H7 (cell line): ENCODE measurements at places on chromosomes 1 and 21. TPM values are rescaled to one million over a fixed set of nuclear protein-coding genes. Genes with fewer than 3 reads are reported as not detected.

DNA sequence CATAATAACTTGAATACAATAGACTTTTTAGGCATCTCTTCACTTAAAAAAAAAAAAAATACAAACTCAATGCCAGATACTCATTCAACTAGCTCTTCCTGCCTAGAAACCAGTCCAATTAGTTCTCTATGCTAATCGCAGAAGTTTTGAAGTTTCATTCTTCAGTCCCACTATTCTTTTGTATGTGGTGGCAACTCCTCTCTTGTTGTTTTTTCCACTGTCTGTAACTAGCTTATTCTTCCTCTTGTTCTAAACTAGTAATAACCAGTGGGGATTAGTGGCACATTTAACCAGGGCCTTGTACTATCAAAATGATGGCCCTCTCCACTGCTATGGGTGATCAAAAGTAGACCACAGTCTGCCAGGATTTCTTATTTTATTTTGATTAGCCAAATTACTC is 52.5 kb downstream of the SELENOF start:
- DNase-seq: no peak

GRCh38 chr1:188476606-188477005 is 1647.9 kb downstream of the PLA2G4A start:
- DNase-seq: no peak

GRCh38 chr1:188386666-188387065 is 1557.9 kb downstream of the PLA2G4A start:
- no peak for DNase-seq

The C1orf167 gene
- total RNA-seq: 0.28 and 1.5 TPM in 2 replicates

GRCh38 chr21:32367158-32367557 is 25.7 kb downstream of the URB1 start:
- DNase-seq: no peak

GRCh38 chr1:87061742-87062156 is 147.3 kb downstream of the HS2ST1 start:
- no peak for DNase-seq

DNA sequence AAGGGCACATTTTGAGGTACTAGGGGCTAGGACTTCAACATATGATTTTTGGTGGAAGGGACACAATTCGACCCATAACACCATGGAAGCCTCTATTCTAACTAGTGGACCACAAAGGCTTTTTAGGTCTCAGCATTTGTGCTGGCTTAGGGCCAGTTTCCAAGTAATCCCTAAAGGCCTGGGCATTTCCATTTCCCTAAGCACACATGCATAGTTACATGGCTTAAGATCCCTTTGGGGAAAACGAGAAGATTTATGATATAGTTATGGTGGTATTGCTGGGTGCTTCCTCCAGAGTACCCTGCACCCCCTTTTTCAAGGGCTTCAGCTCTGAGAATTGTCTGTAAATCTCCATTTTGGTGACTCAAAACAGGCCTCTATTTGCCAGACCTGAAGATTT is 28.2 kb upstream of the TMEM54 start:
- DNase-seq: no peak

The NR1I3 gene
- total RNA-seq: not detected in 2 replicates

GRCh38 chr1:190353538-190354101 is 124.0 kb downstream of the BRINP3 start:
- no peak for DNase-seq

DNA sequence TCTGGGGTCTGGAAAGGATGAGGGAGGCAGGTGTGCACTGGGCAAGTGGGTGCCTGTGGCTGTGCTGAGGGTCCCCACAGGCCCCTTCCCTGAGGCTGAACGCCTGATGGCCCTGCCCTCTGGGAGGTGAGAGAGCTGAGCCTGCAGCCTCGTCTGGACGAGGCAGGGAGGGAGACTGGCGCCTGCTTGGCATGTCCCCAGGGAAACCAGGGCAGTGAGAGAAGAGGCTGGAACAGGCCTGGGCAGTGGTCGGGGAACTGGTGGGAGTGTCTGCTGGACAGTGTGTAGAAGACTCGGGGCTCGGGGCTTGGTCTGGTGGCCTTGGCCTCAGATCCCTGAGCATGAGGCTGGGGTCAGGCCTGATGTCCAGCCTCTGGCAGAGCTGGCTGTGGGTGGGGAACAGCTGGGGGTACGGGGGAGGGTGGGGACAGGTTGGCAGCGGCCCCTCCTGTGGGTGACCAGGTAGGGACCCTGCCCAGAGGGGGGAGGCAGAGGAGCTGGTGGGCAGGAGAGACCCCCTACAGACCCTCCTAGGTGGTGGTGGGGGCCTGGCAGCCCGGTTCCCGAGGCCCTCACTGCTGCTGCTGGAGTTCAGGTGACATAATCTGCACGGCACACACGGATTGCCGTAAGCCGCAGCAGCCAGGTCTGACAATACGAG is 30.8 kb upstream of the PLCH2 start:
- no peak for DNase-seq

DNA sequence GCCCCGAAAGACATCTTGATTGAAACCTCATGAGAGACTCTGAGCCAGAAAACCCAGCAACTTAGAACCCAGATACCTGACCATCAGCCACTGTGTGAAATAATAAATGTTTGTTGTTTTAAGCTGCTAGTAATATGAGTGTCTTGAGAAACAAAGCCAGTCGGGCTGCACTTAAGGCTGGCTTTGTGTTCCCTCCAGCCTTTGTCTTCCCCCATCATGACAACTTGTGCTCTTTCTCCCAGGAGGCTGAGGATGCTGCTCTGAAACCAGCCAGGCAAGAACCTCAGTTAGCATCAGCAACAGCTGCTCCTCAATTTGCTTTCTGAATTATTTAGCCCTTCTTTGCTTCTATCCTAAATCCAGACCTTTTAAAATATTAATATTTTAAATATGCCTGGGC is 78.2 kb downstream of the SLC16A1 start:
- no peak for DNase-seq

DNA sequence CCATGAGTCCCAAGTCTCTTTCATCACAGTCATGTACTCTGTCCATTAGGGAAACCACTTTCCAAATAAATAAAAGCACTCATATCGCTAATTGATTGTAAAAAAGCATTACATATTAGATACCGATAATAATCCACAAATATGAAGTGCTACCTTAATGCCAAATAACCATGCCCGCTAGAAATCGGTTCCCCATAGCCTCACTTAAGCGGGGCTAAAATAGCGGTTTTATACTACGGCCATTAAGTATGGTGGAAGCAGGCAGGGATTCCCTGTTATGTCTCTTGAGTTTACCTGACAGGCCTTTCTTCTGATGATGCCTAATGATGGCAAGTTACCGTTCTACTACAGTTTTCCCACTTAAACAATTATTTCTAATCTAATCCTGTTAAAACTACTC is 3.9 kb downstream of the ELK4 start:
- DNase-seq: no peak

The PTPRU gene
- 24.6 and 28.6 TPM in 2 replicates for total RNA-seq

The GTF2B gene
- 54.3 and 61.1 TPM in 2 replicates for total RNA-seq

The RHD gene
- total RNA-seq: 0.10 and 0.30 TPM in 2 replicates

GRCh38 chr1:70685300-70686286 is 274.5 kb downstream of the CTH start:
- DNase-seq: peak; percentile 7

DNA sequence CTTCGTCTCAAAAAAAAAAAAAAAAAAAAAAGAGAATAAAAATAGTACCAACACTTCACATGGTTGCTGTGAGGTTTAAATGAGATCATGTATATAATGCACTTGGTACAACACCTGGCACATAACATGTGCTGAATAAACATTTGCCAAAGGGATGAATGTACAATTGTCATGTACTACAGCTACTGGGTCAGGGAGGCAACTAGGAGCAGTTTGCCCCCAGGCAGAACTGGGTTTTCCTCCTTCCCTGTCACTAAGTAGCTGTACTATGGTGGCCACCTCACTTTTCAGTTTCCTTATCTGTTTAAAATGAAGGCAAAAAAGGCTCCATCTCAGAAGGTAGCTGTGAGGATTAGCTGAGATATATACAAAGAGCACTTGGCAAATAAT is 11.5 kb downstream of the AK2 start:
- no peak for DNase-seq

DNA sequence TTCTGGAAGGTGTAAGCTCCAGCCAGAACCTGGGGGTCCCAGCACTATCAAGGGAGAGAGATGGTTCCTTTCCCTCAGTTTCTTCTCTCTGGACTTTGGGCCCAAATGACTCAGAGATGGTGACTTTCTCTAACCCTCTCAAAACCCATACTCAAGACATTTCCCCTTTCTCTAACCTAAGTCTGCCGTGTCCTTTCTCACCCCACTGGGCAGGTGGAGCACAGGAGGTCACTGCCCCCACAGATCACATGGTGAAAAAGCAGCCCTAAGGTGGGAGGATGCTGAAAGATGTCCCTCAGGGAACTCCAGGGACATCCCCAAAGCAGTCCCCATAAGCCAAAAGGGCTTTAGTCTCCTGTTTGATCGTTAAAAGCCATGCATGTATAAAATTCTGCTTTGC is 173.7 kb downstream of the HIVEP3 start:
- no peak for DNase-seq

DNA sequence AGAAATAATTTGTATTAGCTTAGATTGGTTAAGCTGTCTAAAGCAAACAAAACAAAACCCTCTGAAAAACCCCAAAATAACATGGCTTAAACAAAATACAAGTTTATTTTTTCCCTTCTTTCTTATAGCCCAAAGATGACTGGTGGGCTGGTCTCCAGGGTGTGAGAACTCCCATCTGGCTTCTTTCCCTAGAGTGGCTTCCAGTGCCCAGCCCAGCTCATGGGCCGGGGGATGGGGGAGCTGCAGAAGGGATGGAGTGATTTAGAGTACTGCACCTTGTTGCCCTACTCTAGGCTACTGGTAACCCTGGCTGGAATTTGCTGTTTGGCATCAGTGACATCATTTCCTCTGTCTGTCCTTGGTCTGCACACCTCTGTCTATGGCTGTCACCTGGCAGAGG is 223.0 kb downstream of the PBX1 start:
- no peak for DNase-seq

GRCh38 chr1:107940017-107940577 is 24.9 kb downstream of the VAV3 start:
- DNase-seq: no peak

DNA sequence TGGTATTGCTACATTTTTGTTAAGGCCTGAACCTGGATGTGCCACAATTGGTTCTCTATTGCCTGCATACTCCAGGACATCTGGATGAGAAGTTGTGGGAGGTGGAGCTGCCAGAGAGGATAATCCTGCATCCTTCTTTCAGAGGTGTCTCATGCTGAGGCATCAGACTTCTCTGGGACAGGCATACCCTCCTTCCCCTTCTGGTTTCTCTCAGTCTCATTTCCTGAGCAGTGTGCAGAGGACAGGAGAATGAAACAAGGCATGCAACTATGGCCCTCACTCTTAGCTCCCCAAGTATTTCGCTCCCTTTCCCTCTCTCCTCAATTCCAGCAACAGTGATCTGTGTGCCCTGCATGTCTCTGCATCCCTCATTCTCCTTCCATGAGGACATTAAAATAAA is 7.6 kb upstream of the RGSL1 start:
- peak; percentile 1 for DNase-seq

- peak; percentile 60 for DNase-seq
Measured at GRCh38 chr1:18481921-18482701, 1.4 kb downstream of the KLHDC7A start.

DNA sequence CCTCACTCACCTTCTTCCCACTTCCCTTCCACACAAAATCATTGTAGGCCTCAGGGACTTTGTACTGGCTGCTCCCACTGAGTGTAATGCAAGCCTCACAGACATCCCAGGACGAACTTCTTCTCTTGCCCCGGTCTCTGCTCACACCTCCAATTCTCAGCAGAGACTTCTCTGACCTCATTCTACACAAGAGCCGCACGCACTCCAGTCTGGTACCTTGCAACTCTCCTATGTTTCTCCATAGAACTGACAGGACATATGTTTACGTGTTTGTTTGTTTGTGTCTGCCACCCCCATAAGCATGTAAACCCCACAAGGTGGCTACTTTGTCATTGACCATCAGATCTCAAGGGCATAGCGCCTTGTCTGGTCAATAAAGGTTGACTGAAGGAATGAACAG is 350.8 kb downstream of the AJAP1 start:
- no peak for DNase-seq

- DNase-seq: no peak
Measured at GRCh38 chr1:51284487-51284954, 45.8 kb downstream of the TTC39A start.

- DNase-seq: no peak
Measured at GRCh38 chr1:223189903-223190724, 47.1 kb upstream of the TLR5 start.

- DNase-seq: no peak
Measured at GRCh38 chr1:166671627-166672026, 167.6 kb upstream of the POGK start.

- DNase-seq: no peak
Measured at GRCh38 chr21:33208534-33208933, 21.2 kb upstream of the IFNAR2 start.

The RGS5 gene
- 4.2 and 7.9 TPM in 2 replicates for total RNA-seq

- DNase-seq: no peak
Measured at GRCh38 chr1:197029749-197030148, 37.3 kb downstream of the F13B start.

DNA sequence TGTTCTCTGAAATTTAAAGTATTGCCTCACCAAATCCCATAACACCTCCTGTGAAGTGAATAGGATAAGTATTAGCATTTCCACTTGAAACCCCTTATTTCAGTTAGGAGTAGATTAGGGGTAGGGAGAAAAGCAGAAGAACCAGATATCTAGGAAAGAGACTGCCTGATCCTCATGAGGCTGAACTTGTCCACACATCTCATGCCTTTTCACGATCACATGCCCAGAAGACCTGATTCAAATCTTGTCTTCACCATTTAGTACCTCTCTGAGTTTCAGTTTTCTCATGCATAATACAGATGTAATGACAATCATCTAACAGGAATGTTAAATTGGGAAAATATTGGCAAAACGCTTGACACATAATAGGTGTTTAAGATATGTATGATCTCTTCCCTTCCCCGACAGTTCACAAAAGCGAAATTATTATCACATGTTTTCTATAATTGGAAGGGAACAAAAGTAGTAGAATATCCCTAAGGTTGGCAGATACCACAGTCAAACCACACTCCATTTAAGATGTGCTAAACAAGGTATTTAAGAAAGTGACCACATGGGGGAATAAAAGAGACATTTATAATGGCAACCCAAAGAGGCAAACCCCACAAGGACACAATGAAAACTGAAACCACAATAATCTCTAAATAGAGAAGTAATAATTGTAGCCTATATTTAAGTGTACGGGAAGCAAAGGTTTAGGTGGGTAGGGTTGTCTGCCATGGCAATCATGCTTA is 25.2 kb downstream of the GFI1 start:
- DNase-seq: no peak

GRCh38 chr1:209756615-209757445 is 977 bp downstream of the TRAF3IP3 start:
- DNase-seq: no peak

The SLC35F3 gene
- 4.6 and 7.2 TPM in 2 replicates for total RNA-seq

DNA sequence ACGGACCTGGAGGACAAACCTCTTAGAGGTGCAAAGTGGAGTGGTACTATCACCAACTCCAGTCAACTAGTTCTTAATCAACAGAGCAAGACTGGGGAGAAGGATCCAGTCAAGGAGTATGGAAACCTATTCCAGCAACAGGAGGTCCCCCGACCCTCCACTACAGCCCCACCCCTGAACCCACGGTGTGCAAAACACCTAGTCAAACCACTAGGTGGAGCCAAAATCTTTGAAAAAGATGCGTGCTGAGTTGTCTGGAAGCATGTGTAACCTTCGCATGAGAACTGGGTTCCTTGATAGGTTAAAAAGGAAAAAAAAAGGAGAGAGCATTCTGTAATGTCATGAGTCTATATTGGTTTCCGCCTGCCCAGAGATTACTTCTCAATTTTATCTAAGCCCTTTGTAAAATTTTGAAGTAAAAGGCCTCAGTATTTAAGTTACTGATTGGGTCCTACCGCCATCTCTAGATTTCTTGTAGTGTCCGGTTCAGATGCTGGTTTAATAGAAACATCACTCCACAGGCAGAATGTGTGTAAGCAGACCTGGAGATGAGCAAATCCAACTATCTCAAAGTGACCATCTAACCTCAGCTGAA is 81.9 kb upstream of the HAO2 start:
- DNase-seq: peak; percentile 73
